ENCODE measurements at places on chromosomes 13 and 19.

DNA sequence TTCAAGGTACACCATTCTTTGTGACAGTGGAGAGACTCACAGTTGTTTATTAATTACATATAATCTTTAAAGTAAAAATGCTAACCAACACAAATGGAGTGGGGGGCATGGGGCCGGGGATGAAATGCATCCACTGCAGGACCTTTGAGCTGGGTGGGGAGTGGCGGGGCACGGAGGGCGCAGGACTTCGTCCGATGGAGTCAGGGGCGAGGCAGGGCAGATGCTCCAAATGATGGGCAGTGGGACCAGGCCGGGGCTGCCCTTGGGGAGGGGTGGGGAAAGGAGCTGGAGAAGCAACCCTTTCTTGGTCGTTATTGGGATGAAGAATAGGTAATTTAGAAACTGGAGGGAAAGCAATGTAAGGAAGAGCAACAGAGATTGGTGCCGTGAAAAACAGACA lies 220.0 kb downstream of the TEX29 start:
- DNase-seq: no peak

DNA sequence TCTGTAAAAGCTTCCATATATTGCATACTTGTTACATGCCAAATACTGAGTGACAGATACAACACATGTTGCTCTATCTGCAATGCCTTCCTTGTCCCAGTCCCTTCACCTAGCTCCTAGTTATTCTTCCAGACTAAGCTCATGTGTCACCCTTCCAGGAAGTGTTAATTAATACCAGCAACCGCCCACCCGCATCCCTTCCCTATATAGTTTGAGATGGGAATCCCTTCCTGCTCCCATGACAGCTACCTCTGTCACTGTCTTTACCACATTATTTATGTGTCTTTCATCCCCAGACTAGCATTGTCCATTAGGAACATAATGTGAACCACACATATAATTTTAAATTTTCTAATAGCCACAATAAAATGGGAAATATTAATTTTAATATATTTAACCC lies 49.5 kb upstream of the FRY start:
- peak; percentile 83 for DNase-seq

- DNase-seq: no peak
Measured at GRCh38 chr13:62035981-62036380, 620.3 kb upstream of the PCDH20 start.

DNA sequence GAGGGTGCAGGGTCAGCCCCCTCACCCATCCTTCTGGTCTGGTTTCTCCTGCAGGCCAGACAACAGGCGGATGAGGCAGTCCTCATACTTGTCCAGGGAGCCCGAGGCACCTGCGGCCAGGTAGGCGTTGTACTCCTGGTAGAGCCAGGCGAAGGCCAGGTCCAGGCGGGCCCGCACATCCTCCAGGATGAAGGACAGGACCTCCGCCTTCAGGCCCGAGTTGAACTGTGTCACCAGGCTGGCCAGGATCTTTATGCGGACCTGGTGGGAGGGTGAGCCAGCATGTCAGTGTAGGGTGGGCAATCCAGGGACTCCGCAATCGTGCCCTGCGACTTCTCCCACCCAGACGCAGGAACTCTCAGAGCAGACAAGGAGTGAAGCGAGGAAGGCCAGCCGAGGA lies 13.8 kb upstream of the RSPH6A start:
- no peak for DNase-seq

DNA sequence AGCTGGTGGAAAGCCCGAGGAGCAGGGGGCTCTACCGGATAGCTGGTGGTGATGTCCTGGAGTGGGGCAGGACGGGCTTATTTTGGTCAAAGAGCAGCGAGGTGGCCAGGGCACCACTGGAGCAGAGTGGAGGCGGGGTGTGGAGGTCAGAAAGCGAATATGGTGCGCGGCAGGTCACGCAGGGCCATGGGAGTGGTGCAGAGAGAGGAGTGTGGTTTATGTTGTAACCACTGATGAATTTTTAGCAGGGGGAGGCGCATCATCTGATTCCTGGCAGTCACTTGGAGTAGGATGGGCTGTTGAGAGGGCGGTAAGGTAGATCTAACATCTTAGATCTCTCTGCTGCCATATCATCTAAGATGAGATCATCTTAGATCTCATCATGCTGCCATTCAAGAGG lies 1.4 kb upstream of the ZNF414 start:
- DNase-seq: no peak

- DNase-seq: peak; percentile 46
Measured at GRCh38 chr13:31538067-31539042, 201.0 kb upstream of the RXFP2 start.

DNA sequence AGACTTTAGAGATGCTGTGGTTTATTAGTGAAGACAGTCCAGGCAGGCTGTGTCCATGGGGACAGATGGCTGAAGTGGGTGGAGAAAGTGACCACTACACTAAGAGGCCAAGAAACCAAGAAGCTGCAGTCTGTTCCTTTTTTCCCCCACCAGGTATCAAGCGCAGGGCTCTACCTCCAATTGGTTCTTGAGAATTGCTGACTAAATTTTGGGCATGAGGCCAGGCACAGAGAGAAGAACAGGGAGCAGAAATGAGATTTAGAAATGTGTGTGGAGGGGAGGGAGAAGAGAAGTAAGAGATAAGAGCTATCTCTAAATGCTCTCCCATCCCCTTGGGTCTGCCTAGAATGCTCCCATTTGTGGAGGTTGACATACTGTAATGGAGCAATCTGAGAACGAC lies 12.3 kb upstream of the CYSLTR2 start:
- no peak for DNase-seq

DNA sequence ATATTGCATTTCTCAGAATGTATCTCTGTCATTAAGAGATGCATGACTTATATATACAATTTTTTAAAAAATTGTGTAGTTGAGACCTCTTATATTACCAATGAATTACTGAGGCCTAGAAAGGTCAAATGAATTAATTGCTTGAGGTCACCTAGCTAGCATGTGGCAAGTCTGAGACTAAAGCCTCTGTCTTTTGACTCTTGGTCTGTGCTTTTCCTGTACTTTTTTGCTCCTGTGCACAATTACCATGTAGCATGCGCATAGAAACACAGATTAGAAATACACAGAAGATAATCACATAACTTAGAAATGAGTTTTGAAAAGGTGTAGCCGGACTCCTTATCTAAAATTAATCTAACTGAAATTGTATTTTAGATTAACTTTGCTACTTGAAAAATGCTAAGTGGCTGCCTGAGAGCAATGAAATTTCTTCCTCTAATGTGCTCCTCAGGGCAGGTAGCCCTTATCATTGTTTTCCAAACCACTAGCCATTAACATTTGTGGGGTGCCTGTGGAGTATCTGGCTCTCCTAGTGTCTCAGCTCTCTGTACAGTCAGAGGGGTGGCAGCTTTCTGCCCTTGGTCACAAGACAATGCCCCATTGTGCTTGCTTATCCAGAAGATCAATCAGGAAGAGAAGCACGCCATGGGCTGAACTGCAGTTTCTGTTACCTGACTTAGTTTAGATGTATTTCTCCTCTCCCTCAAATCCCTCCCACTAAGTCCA lies 119.6 kb downstream of the RFC3 start:
- DNase-seq: no peak

DNA sequence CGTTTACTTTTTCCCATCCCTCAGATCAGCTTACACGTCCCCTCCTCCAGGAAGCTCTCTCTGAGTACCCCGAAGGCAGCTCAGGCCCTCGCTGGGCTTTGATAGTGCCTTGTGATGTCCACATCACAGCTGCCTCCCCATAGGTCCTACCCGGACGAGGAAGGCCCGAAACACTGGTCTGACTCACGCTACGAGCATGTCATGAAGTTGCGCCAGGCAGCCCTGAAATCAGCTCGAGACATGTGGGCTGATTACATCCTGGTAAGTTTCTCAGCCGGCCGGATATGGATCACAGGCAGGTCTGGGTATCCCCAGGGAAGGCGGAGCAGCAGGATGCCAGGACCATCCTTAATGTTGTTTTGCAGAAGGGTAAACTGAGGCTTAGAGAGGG lies 4.8 kb downstream of the COLGALT1 start:
- no peak for DNase-seq

DNA sequence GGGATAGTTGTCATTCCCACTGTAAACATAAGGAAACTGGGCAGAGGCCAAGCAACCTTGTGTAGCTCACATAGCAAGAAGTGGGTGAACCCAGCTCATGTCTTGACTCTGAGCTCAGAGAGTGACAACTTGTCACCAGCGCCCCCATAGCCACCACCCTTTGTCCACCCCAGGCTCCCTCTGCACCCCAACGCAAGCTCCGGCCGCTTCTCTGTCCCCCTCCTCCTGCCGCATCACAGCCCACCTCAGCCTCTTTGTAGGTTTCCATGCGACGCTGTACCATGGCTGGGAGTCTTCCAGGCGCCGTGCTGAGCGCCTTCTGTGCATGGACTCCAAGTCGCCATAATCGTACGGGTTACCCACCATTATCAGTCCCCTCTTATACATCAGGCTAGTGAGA lies 3.3 kb downstream of the GP6 start:
- no peak for DNase-seq

DNA sequence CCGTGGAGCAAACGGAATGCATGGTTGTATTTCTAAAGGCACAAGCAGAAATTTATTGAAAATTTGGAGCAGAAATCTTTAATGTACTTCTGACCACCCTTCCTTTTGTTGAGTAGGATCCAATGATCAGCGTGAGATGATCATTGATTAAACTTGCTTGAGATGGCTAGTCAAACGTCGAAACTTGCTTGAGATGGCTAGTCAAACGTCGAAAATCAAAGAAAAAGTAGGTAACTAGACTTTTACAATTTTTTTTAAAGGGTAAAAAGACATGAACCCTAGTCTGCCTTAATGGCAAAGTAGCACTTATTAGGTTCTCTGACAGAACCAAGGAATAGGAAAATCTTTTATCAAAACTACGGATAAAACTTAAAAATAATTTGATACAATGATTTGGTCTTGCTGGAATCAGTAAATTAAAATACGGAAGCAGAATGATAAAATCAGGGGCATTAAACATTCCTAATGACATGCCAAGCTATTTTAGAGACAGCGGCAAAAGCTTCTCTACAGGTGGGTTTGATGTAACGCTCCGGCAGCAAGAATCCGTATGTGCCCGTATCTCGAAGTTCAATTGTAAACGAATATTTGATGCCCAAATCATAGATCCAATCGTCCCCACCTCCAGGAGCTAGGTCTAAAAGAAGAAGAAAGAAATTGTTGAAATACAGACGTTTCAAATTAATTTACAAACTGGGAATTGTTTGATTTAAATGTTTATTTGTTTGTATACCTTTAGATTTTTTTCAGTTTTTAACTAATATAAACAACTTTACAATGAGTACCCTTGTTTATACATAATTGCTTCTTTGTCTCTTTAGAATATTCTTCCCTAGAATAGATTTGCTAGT lies 841 bp upstream of the ZC3H13 start:
- peak; percentile 18 for DNase-seq

DNA sequence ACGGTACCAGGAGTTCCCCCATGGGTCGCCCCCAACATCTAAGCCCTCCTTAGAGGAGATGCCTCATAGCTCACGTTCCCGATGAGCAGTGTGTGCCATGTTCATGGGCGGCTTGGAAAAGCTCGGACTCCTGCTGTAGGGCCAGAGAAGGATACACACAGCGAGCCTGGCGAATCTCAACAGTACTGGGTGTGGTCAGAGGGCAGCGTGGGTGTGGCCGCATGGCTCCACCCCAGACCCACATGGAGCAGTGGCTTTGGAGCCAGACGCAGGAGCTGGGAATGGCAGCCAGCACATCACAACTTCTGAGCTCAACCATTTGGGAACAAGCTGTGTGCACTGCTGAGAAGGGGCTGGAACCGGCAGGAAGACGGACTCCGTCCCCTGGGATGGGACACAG lies 15.6 kb downstream of the CAPS start:
- DNase-seq: no peak

- no peak for DNase-seq
Measured at GRCh38 chr19:3612901-3613741, 6.4 kb upstream of the TBXA2R start.

GRCh38 chr13:110775576-110775975 lies 62.1 kb downstream of the ING1 start:
- DNase-seq: no peak

DNA sequence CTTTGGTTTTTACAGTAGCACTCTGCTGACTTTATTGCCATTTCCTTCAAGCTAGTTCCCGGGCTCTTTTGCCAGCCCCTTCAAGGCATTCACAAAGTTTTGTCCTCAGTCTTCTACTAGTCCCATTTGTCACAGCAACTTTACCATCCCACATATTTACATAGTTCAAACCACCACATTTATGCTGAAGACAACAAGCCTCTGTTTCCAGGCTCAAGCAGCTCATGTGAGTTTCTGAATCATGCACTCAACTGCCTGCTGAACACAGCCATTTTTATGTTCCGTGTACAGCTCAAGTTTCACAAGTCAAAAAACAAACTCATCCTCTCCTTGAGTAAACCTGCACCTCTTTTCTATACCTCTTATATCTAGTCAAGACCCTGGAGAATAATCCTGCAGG lies 977.0 kb upstream of the SLC10A2 start:
- DNase-seq: no peak

GRCh38 chr19:50705422-50706019 lies 14.1 kb downstream of the SHANK1 start:
- peak; percentile 41 for DNase-seq

DNA sequence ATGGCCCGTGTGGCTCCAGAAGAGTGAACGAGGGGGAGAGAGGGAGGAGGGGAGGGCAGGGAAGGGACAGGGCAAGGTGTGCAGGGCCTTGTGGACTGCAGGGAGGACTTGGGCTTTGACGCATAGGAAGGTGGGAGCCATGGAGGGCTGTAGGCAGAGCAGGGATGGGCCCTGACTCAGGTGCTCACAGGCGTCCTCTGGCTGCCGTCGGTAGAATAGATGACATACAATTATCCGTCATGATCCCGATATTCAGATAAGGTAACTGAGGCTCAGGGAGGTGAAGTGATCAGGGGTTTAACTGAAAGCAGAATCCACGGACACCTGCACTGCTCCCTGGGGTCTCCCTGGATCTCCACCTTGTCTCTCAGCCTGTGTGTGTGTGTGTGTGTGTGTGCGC lies 3.4 kb downstream of the C3 start:
- DNase-seq: peak; percentile 14

- DNase-seq: no peak
Measured at GRCh38 chr19:29622166-29623070, 16.3 kb downstream of the POP4 start.

DNA sequence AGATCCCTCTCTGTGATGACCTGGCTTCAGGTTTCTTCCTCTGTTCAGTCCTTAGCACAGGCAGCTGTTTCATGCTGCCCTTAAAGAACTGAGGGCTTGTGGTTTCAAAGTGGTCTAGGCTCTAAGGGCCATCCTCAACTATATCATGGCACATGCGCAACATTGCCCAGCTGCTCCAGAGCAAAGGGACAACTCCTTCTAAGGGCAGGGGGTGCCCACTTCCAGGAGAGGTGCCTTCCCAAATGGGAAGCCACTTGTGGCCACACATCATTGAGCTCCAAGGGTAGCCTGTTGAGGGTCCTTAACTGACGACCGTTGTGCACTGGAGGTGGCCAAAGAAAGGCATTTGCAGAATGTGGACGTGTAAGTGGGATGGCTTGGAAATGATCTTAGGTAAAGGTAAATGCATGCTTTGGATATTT lies 7.3 kb downstream of the GPR183 start:
- no peak for DNase-seq

DNA sequence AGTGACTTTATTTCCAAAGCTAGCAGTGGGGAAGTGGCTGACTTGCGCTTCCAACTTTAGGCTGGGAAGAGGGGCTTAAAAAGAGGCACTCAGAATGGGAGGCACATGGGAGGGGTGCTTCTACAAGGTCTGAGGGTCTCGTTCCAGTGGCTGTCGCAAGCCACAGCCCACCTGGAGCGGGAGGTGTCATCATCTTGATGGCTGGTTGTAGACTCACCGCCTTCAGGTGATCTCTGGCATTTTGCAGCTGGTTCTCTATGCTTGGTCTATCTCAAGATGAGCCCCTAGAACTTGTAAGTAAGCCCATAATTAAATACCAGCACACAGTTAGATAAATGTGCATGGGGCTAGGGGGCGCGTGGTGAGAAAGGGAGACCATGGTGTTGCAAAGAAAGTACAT lies 9.2 kb downstream of the TEX29 start:
- no peak for DNase-seq

All from DMS53 (cell line).